ENCODE measurements at places on chromosomes 13 and 19. TPM values are rescaled to one million over a fixed set of nuclear protein-coding genes. Genes with fewer than 3 reads are reported as not detected.

RASL11A gene
- total RNA-seq: 2.8 TPM

DNA sequence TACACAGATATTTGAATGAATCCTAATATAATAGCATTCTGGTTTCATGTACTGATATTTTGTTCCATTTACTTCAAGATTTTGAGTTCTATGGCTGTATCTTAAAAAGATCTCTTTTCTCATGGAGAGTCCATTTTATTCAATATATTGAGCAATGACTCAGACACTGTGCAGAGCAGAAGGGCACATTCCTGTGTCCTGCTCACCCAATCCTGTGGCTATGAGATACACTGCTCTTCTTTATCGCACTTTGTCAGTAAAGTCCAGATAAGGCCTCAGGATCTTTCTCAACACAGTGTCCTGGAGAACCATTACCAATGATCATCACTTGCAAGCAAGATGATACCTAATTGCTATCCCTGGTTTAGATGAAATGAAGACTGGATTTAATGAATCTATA is 155.0 kb downstream of the CYSLTR2 start:
- DNase-seq: no peak

DNA sequence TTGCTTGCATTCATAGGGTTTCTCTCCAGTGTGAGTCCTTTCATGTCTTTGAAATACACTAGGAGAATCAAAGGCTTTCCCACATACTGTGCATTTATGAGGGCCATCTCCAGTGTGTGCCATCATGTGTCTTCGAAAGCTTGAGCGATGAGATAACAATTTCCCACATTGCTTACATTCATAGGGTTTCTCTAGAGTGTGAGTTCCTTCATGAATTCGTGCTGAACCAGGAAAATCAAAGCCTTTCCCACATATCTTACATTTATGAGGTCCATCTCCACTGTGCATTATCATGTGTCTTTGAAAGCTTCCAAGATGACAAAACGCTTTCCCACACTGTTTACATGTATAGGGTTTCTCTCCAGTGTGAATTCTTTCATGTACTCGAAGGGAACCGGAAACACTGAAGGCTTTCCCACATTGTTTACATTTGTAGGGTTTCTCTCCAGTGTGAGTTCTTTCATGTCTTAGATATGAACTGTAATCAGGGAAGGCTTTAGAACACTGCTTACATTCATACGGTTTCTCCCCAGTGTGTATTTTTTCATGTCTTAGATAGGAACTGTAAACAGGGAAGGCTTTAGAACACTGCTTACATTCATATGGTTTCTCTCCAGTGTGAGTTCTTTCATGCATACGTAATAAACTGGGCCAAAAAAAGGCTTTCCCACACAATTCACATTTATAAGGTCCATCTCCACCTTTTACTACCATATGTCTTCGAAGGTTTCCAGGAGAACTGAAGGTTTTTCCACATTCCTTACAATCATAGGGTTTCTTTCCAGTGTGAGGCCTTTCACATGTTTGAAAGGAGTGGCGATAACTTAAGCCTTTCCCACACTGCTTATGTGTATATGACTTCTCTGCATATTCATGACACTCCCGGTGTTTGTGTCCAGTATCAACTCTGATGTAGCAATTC is 21.4 kb downstream of the ZNF44 start:
- DNase-seq: no peak

DNA sequence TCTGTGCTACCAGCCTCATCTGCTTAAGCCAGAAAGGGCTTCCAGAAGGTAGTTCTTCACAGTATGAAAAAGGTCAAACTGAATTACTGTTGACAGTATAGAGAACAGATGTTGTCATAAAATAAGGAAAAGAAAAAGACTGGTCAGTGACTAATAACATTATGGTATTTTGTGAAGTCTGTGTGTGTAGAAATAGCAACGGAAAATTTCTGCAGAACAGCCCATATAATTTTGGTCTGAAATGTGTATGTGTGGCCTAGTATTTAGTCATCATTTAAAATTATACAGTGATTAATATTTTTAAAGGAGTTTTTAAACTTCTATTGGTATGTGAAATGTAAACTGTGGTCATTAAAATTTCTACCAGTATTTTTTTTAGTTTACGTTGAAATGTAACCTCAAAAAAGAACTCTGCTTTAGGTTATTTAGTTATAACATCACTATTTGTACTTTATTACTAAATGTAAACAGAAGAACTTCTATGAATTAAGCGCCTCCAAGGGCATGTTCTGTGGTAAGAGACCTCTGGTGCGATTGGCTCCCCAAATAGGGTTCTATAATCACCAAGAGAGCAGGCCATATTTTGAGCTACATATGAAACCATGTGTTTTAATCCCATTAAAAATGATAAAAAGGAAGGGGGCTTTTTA is 3.3 kb upstream of the GPR183 start:
- DNase-seq: no peak

DNA sequence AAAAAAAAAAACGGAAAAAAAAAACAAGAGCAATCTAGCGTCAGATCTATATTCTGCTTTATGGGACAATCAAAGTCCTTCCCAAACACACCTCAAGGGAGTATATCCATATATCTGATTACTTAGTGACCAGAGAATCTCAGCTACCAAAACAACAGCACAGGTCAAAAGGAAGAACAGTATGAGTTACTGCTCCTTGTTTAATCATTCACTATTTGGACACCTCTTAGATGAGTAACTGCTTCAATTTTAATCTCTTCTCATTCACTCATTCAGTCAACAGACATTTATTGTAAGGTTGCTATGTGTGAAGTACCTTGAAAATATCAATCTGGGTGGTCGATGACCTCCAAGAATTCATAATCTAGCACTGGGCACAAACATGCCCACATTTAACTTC is 193.2 kb downstream of the IRS2 start:
- DNase-seq: no peak

ZNF524 gene
- 19.0 TPM for total RNA-seq

DNA sequence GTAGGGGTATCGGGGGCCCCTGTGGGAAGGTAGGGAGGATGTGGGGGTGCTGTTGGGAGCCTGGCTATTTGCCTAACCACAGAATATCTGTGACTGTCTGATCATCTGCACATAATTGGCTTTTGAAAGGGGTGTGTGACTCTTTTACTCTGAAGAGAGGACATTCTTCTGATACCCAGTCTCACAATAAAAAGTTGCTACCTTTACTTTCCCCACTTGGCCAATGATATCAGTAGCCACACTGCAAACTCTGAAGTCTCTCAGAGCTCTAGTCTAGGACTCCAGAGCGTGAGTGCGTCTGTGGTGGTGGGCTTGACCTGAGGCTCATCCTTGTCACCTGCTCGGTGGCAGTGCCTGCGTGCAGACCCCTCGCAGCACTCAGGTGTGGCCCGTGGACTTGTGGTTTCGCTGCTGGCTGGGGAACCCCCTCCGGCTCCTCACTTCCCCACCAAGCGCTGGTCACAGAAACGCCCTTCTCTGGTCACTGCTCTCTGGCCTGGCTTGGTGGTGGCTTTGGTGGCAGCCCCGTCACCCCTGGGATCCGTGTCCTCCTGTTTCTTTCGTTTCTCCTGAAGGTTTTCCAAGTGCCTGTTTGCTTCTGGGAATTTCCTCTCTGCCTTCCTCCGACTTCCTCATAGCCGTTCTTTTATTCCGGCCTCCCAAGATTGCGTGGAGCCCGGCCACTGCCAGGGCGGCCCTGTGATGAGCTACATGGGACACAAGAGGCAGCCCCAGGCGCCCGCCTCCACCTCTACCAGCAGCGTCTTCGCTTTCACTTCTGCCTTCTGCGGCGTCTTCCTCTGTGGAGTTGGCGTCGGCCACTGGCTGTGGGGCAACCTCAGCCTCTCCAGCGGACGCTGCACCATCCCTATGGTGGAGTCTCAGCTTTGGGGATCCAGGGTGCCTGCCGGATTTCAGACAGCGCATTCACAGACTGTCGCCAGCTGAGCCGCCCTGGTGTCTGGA is 78.0 kb downstream of the ATP11A start:
- DNase-seq: no peak

- peak; percentile 57 for DNase-seq
Measured at GRCh38 chr19:16363133-16363851, 38.7 kb downstream of the KLF2 start.

- no peak for DNase-seq
Measured at GRCh38 chr19:51503286-51503817, 1.8 kb upstream of the SIGLEC12 start.

DNA sequence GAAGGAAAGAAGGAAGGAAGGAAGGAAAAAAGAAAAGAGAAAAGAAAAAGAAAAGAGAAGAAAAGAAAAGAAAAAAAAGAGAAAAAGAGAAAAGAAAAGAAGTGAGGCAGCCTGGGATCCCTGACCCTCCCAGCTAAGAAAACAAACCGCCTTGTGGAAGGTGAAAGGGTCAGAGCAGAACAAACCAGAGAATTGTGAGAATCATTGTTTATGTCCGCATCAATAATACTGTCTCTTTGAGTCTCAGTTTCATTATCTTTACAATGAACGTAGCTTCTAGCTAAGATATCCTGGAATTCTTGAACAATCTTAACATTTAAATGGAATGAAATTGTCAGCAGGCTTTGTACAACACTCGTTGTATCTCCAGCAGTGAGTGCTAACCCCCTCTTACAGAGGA is 66.4 kb upstream of the SERP2 start:
- DNase-seq: no peak

GRCh38 chr19:28727480-28728159 is 485.3 kb downstream of the UQCRFS1 start:
- DNase-seq: peak; percentile 91

DNA sequence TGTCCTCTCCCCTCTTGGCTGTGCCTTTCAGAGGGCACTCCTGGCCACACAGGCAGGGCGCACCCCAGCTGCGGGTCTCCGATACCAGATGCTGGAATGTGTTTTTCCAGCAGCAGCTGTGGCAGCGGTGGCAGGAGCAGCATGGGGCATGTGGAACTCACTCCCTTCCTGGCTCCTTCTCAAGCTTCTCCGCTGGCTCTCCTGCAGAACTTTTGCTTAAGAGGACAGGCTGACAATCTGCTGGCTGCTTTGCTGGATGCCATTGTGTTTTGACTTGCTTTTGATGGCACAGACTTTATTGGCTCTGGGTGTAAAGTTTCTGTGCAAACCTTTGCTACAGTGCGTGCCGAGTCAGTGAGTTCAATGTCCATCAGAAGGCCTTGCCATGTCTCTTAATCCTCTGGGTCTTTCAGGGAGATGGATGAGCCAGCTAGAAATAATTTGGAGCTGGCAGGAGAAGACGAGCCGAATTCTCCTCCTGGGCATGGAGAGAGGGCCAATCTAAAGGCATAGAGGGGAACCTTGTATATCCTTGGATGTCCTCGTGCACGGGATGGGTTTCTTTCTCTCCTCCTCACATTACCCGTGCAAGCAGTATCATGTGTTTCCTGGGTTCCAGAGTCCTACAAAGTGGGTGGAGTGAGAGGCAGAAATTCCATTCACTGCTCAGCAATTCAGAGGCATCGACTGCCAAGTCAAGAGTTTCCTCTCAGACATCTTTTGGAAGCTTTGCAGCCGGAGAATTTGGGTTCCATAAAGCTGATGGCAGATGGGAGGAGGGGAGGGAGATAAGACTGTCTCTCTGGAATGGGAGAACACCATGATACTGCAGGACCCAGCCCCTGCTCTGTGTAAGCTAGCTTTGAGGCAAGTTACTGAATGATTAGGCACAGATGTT is 231.2 kb downstream of the FGF9 start:
- DNase-seq: no peak

DNA sequence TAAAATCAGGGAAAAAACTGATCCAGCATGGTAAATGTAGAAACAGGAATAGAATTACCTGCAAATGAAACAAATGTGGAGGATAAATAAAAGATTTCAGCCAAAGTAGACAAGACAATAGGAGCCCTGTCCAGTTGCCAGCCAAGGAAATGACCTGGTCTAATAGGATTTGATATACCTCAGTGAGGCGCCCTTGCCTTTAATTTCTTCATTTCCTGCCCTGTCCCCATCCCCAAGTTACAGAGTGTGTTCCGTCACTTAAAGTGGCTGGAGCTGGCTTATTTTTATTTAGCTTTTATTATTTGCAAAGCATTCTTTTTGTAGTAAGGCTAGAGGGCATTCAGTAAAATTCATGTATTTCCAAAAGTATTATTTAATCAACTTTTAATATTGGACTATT is 1022.0 kb downstream of the EFNB2 start:
- no peak for DNase-seq

GET3 gene
- 67.3 TPM for total RNA-seq

TRPC4 gene
- total RNA-seq: not detected

DNA sequence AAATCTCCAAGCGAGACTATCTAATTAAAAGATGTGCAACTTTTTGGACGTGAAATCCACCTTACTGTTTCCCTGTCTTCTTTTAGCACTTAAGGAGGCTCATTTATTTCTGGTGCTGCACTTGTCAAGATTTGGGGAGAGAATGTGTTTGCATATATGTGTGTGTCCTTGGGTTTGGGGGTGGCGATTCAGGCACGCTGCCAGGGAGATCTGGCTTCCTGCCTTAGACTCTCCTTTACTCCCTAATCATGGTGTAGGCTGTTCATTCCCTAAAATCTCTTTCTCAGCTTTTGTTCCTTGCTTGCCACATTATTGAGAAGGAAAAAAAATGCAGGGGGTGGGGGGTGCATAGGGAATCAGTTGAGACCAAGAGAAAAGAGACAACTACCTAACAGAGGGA is 271.2 kb downstream of the DCLK1 start:
- DNase-seq: no peak

PLK5 gene
- not detected for total RNA-seq

POSTN gene
- not detected for total RNA-seq

DNA sequence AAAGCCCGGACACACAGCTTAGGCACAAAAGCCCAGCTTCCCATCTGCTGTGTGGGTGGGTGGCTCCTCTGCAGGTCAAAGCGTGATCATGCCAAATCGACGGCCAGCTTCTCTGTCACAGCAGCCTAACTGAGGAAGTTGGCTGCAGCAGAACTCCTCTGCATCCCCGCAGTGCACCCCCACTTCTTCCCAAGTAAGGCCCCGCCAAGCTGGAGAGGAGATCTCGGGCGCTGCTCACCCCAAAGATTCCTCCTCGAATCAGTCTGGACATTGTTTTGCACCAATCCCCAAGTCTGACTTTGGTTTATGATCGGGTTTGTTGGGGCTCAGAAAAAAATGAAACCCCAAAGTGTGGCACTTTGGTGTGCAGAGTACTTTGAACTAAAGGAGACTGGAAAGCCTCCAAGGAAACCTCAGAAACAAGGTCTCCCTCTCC is 19.7 kb upstream of the CPB2 start:
- DNase-seq: peak; percentile 70

GRCh38 chr19:28555317-28555716 is 657.6 kb downstream of the UQCRFS1 start:
- DNase-seq: peak; percentile 18

- DNase-seq: no peak
Measured at GRCh38 chr13:97766749-97767148, 186.7 kb upstream of the IPO5 start.

GRCh38 chr13:22925881-22926747 is 254.7 kb upstream of the SGCG start:
- no peak for DNase-seq

SKA3 gene
- total RNA-seq: 39.6 TPM

C19orf18 gene
- not detected for total RNA-seq

GRCh38 chr13:27137759-27138158 is 33.9 kb downstream of the USP12 start:
- no peak for DNase-seq

ZNF878 gene
- 0.49 TPM for total RNA-seq

All from activated CD4-positive, alpha-beta T cell treated with anti-CD3 and anti-CD28 coated beads, Interleukin-2, amount 10 ng/mL, durations not matched to agents 24 days and 14 days (primary cell).